ENCODE measurements at places on chromosomes 1 and 21. TPM values are rescaled to one million over a fixed set of nuclear protein-coding genes. Genes with fewer than 3 reads are reported as not detected.

- DNase-seq: no peak
Observed at GRCh38 chr1:116375887-116376728, 3.1 kb downstream of the ATP1A1 start.

DNA sequence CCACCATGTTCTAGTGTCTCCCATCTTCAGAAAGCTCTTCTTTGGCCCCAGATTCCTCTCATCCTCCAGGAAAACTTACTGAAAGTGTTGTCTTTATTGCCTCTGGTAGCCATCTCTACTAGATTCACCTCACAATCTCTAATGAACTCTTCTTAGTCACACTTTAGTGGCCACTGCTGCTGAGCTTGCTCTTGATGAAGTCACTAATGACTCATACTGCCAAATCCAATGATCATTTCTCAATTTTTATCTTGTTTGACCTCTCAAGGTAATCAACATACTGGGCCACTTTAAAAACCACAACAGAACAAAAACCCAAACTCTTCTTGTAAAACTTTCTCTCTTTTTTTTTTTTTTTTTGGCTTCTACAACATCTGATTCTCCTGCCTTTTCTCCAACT, 196.4 kb downstream of the LHX8 start:
- DNase-seq: no peak

GRCh38 chr1:222644636-222644980, 26.7 kb downstream of the MIA3 start:
- no peak for DNase-seq

The PALMD gene
- total RNA-seq: 7.0 TPM

The PTPN22 gene
- total RNA-seq: not detected

DNA sequence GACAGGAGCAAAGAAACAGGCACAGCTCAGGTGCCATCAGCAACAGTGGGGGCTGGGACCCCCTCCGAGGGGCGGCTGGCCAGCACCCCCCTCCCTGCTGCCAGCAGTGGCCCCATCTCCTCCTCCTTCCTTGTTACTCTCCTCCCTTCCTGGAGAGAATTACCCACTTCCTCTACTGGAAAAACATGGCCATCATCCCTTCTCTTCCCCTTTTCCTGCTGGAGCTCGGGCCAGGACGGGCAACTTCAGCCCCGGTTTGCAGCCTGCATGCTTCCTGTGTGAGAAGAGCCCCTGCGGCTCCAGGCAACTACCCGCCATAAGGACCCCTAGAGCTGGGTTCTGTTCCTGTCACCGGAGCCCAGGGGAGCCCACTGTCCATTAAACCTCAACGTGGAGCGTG, 17.6 kb downstream of the MEGF6 start:
- DNase-seq: no peak

The KRTAP25-1 gene
- not detected for total RNA-seq

DNA sequence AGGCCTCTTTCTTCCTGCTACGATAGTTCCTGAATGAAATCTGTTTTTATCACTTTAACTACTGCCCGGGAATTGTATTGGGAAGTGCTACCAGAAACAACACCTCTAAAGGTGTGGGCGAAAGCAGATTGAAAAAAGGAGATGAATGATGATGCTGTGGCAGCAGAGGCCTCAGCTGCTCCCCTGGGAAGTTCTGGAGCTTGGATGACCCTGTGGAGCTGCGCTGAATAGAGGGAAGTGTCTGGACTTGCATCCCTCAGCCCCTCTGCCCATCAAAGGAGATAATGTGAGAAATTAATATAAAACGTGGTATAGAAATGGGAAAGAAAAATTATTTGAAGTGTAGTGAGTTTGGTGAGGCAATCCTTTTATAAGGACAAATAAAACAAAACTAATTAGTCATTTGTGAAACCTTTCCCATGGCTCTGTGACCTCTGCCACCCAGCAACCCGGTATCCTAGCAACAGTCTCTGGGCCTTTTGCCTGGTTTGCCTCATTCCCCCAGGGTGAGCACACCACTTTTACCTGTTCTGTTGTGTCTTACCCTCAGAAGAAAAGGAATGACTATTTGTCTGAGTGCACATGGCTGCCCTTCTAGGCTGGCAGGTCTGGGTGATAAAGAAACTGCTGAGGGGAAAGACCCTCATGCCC, 21.3 kb downstream of the OVAAL start:
- no peak for DNase-seq

DNA sequence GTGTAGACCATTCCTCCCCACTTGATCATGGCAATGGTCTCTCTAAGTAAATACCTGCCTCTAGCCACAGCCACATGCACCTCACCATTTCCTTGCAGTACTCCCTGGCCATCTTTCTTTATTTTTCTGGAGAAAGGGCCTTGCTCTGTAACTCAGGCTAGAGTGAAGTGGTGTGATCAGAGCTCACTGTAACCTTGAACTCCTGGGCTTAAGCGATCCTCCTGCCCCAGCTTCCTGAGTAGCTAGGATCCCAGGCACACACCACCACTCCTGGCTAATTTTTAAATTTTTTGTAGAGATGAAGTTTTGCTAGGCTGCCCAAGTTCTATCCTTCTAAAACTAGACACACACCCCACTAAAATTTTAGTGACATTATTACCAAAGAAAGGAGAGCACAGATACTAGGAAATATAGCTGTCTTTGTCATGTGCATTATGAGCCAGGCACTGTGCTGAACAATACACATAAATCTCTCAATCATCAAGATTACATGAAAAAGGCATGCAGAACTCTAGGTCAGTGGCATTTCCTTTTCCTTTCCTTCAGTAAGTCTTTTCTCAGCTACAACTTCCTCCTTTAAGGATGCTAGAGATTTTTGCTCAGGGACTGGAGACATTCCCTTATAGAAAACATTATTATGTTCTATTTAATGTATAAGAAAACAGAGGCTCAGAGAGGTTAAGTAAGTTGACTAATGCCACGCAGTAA, 95.0 kb upstream of the SERBP1 start:
- DNase-seq: no peak

DNA sequence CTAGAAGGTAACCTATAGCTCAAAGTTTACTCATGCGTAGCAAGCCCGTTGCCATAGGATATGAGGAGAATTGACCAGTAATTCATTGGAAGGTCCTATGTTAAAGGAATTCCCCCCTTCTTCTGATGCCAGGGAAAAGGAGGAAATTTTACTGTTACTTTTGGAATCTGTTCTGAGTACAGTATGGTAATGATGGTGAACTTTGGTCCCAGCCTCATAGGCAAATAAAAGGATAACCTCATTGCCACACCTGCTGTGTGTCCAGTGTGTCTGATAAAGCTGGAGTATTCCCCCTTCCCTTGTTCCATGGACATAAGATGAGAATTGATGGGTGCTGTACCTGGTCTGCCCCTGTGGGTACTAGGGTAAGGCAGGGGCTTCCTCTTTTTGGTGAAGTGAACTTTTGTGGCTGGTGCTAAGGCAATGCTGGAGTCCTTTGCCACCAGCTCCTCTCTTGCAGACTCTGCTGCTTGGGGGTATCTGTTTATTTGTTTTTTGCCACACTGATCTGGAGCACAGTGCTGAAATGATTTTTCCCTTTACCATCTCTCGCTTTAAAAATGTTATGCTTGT, 22.2 kb downstream of the MPZ start:
- no peak for DNase-seq

DNA sequence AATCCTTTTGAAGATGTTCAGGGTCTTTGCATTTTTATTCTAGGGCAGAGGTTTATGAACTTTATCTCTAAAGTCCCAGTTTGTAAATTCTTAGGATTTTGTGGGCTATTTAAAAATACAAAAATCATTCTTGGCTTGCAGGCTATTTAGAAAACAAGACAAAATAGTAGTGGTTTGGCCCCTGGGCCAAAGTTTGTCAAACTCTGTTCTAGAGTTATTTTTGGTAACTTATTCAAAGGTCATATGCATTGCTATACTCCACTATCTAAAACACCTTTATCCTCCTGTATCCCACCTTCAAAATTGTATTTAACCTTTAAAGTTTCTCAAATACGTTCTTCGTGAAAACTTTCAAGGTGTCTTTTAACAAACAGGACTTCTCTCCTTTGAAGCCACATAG, 75.5 kb upstream of the LRRC53 start:
- DNase-seq: no peak

Measured in osteocyte (in vitro differentiated cells).